ENCODE measurements at places on chromosomes 1 and 21.

- DNase-seq: no peak
Measured at GRCh38 chr1:4770713-4771112, 116.3 kb downstream of the AJAP1 start.

- DNase-seq: no peak
Measured at GRCh38 chr1:239493811-239494414, 107.5 kb downstream of the CHRM3 start.

DNA sequence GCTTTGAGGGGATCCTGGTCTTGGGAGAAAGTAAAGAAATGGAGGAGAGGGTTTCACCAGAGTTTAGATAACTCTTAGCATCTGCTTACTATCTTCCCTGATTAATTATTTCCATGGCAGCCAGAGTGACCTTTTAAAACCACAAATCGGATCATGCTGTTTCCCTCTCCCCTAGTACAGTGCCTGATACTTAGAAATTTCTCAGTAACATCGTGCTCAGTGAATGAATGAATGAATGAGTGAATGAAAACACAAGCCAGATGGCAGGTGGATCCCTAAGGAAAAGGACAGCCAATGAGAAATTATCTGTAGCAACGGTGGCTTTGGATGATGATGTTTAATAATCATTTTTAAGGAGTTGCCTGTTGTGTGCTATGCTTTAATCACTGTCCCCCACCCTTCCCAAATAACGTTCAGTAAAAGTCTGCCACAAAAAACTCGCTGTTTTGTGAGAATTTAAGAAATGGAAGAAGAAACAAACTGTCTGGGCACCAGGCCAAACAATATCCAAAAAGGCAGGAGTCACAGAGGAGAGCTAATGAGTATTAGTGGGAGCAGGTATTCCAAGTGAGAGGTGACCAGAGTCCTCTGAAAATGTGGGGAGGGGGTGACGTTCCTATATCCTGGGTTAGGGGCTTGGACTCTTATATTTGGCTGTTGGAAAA is 737 bp upstream of the SMAP2 start:
- no peak for DNase-seq

DNA sequence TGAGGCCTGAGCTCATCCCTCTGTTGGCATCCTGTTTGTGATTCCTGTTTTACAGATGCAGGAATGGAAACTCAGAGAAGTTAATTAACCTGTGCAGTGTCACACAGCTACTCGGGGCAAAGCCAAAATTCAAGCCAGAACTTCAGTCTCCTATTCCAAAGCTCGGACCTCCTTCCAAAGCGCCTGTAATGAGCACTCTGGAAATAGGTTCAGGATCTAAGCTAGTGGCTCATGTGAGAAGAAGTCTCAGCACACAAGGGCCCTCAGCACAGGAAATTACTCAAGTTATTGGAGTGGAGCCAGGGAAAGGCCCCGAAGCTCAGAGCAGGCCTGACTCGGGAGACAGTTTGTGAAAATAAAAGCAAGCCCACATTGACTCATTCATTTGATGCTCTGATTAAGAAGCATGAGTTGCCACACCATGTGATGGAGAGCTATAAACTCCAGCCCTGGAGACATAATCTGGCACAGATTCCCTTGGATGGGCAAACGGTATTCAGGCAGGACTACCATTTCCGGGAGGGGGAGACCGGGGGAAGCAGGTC is 50.6 kb upstream of the LYST start:
- no peak for DNase-seq

DNA sequence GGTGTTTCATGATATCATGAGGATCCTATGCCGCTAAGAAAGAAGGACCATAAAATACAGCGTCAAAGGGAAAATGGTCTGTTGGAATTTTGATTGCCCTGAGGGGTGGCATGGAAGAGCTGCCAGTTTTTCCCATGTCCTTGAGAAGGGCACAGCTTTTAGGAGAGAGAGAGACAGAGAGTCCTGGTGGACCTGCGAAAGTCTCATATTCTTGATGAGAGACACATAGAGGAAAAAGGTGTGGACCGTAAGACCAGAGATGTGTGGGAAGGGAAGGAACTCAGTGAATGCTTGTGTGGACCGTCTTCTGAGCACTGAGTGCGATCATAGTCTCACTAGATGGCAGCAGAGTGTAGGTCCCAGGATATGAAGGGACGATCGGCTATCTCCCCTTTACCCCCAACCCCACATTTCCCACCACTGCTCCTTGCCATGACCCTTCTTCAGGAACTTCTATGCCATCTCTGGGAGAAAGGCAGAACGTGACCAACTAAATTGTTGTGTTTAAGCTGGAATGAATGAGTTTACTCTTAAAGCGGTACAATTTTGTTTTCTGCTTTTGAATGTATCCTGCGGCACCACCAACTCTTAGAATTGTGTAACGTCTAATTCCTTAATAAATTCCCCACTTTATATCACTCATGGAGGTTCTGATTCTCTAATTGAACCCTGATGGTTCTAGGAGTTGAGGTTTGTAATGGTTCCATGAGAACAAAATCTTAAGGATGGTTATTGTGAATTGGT is 117.7 kb downstream of the CTH start:
- peak; percentile 59 for DNase-seq

DNA sequence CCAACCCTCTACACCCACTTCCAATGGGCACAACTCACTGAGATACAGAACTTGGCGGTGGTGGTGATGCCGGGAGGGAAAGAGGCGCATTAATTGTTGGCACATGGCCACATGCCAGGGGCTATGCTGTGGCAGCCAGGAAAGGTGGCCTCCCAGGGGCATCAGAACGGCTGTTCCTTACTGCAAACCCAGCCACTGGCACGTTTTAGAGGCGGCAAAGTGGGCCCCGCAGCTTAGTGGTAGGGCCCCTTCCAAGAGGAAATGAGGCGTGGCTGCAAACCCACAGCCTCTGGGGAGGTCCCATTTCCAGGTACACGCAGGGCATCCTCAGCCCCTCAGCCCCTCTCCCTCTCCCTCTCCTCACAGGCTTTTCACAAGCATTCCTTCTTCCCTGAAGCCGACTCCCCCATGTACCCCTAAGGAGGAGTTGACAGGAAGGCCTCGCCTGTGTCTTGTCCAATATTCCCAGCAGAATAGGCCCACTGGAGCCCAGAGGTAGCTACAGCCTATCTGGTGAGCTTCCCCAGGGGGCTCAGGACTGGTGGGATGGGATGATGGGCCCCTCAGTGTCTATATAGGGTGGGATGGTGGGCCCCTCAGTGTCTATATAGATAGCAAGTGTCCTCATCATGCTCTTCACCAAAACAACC is 166.2 kb downstream of the CLIC6 start:
- DNase-seq: no peak

GRCh38 chr1:36419569-36419968 is 21.9 kb upstream of the LSM10 start:
- no peak for DNase-seq

GRCh38 chr1:30877205-30877912 is 31.2 kb downstream of the SDC3 start:
- DNase-seq: no peak

GRCh38 chr1:165994107-165994506 is 166.7 kb downstream of the UCK2 start:
- no peak for DNase-seq

- DNase-seq: peak; percentile 42
Measured at GRCh38 chr1:94013367-94013878, 104.2 kb upstream of the GCLM start.

GRCh38 chr1:41714638-41715389 is 203.9 kb downstream of the HIVEP3 start:
- peak; percentile 67 for DNase-seq

DNA sequence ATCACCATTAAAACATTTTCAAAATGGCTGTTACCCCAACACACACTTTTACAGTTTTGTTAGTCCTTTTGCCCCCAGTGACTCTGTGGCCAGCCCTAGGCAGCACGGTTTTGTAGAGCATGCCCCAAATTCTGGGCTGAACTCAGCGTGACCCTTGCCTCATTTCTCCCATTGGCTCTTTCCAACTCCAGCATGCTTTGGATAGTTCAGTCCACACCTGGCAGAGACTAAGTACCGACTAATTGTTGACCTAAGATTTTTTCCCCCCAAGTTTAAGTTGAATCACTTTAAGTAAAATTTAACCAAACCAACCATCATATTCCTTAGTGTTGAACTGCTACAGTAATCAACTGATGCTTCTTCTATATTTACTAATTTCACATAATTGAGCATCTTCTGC is 62.4 kb upstream of the LRRC8B start:
- no peak for DNase-seq

DNA sequence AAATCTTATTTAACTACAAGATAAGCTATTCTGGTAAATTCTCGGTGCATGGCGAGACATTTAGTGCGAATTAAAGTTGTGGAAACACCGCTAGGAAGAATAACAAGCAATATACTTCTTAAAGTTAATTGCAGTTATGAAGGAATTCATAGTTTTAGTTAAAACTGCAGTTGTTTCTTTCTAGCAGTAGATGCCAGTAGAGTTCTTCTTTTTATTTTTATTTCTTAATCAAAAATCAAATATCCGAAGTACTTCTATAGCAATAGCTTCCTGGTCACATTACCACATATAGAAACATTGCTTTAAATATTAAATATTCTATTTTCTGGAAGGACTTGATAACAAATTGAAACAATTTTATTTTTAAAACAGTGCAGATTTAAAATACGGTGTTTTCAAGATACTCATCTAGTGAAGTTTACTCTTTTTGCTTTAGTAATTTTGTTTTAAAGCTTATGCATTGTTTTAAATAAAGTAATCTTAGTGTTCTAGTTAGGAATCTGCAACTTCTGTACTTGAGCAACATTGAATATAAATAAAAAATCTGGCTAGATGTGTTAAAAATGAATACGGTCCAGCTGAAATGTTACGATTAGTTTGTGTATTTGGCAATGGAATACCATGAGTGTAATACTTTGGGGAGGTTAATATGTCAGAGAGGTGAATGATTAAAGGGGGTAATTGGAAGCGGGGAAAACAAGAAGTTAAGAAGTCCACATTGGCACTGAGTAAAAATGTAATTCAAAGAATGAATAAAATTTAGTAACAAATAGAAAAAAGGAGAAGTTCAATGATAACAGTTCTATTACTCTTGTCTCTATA is 2.7 kb upstream of the PRKACB start:
- no peak for DNase-seq

GRCh38 chr1:24830680-24831272 is 85.5 kb downstream of the CLIC4 start:
- no peak for DNase-seq

GRCh38 chr1:111600886-111601386 is 18.7 kb upstream of the RAP1A start:
- no peak for DNase-seq

GRCh38 chr21:42025376-42026081 is 15.4 kb upstream of the ZBTB21 start:
- no peak for DNase-seq

GRCh38 chr1:157086299-157086698 is 13.3 kb downstream of the ETV3L start:
- DNase-seq: no peak
